A549 treated with RU486 at 1 μM for 4 hours (cell line): ENCODE measurements at places on chromosomes 4 and X. TPM values are rescaled to one million over a fixed set of nuclear protein-coding genes. Genes with fewer than 3 reads are reported as not detected.

C1QTNF7 gene
- not detected in 5 replicates for total RNA-seq

CENPVL3 gene
- total RNA-seq = 0.09 to 0.21 TPM (median 0.13 TPM) in 3 of 5 replicates, not detected in the others

PSAPL1 gene
- 0.03 to 0.13 TPM (median 0.08 TPM) in 5 replicates for total RNA-seq

CITED1 gene
- 0.88 to 1.5 TPM (median 1.2 TPM) in 5 replicates for total RNA-seq

IQSEC2 gene
- total RNA-seq = 31.0 to 42.7 TPM (median 39.6 TPM) in 5 replicates
